ENCODE measurements at places on chromosomes 2 and 18.

DNA sequence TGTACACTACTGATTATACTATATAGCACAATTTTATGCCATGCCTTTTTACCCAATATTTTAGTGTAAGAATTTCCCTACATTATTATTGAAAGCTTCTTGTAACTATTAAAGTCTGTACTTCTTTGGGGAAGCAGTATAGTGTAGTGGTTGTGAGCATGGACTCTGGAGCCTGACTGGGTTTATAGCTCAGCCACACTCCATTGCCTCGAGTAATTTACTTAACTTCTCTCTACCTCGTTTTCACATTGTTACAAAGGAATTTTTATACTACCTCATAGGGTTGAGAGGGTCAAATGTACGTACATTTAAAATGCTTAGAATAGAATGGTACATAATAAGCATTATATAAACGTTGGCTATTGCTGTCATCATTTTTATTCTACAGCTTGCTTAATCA is 139.2 kb downstream of the UBR3 start:
- DNase-seq: no peak

DNA sequence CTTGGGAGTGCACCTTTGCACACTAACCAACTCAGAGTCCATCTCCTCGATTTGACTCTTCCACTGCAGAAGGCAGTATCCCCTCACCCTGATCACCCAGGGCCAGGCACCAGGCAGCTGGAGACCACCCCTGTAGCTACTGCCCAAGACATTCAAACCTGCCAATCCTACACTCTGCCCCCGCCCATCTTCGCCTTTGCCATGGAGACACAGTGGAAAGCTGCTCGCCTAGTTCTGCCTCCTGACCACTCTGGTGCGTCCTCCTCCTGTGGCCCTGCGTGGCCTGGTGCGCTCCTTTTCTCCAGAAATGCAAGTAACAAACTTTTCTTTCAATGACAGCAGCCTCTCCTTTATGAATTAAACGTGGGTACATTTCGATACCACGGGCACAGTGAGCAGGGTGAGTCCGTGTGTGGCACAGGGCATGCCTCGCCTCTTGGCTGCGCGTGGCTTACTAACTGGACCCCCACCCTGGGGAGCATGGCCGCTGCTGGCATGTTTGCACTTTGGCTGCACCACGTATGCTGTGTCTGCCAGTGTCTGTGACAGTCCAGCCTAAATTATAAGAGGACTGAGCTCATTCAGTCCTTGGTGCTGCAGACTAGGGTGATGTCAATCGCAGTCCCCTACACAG is 47.6 kb downstream of the LONRF2 start:
- no peak for DNase-seq

DNA sequence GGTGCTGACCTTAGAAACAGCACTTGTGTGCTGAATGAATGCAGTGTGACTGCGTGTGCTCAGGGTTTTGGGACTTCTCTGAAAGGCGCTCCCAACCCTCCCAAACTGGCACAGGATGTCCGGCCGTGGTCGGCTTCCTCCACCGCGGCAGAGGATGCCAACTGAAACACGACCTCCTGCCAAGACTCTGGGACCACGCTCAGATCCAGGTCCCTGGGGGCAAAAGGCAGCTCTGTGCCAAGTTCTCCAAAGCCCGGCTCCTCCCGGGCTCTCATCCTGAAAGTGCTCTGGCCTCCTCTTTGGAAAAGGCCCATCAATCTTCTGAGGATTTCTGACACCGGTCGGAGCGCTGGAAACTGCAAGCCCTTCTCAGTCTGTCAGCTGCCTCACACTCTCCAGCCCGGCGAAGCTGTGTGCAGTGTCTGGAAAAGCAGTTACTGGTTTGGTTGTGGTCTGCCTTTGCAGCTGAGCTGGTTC is 32.3 kb upstream of the ZBTB7C start:
- DNase-seq: no peak

- no peak for DNase-seq
Measured at GRCh38 chr2:134549104-134549503, 169.7 kb downstream of the TMEM163 start.

DNA sequence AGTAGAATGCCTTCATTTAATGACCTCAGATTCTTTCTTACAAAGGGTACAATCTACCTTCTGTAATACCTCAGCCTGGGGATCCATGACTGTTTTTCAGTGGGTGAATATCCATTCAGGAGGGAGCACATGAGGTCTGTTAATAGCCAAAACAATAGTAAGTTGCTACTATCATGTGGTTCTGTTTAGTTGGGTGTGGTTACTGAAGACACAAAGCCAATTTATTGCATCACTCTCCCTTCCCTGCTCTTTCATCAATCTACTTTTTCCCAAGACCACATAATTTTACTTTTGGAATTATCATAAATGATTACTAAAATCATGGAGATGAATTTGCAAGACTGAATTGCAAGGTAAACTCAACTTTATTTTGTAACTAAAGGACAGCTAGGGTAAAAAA is 254.2 kb downstream of the GALNT13 start:
- no peak for DNase-seq

DNA sequence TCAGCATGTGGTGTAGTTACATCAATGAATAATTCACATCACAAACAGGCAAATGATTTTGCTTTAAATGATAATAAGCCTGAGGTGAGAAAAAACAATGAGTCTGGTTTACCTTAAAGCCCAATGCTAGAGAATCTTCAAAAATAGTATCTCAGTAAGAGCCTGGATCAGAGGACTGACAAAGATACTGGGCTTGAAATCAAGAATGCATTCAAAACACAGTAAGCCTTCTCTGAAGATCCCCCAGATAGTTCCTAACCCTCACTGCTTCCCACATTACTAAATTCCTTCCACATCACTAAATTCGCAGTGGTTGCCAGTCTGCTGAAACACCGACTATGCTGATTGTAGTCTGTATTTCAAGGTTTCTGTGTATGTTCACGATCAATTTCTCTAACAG is 514.9 kb downstream of the SUCLG1 start:
- DNase-seq: no peak

- DNase-seq: peak; percentile 33
Measured at GRCh38 chr2:33130544-33130943, 183.8 kb downstream of the LTBP1 start.

DNA sequence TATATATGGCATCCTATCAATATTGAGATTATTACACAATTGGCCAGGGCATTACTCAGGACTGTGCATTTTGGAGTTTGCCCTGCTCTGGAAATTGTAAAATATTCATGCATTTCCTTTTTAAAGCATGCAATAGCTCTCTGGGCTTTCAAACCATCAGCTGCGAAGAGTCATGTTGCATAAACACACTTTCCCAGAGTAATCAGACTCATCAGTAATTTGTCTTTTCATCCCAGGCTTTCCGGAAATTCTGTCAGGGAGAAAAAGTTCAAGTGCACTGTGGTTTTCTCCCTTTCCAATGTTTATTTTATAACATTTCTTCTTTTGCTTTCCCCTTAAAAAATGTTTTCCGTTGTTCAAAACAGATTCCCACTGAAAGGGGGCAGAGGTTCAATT is 38.9 kb upstream of the FHL2 start:
- no peak for DNase-seq

GRCh38 chr18:44701227-44701626 is 20.5 kb downstream of the SETBP1 start:
- DNase-seq: no peak

GRCh38 chr2:237177052-237177451 is 91.4 kb downstream of the COPS8 start:
- peak; percentile 20 for DNase-seq

GRCh38 chr2:23624378-23624777 is 239.4 kb downstream of the KLHL29 start:
- DNase-seq: no peak

- DNase-seq: no peak
Measured at GRCh38 chr2:16625201-16625729, 40.4 kb downstream of the CYRIA start.

- no peak for DNase-seq
Measured at GRCh38 chr2:57864926-57865325, 181.7 kb upstream of the VRK2 start.

DNA sequence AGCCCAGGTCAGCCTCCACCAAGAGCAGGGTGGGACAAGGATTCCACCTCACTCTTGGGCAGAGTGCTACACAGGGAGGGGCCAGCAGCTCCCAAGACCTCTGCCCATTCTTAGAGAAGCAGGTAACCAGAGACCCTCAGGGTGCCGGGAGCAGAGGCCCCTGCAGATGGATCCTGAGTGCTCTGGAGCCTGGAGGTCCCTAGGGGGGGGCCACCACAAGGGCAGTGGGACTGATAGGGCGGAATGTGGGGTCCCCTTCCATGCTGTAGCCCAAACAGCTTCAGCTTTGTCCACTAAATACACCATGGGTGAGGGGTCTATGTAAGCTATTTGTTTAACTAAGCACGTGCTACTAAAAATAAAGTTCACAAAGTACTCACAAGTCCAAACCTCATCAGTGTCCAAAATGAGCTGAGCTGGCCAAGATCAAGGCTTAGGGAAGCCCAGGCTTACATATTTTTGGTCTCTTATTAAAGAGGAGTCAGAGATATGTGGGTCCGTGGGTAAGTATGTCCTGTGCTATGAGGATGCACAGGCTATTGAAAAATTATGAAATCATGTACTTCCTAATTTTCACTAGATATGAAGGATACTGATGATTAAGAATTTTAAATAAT is 21.5 kb upstream of the GPC1 start:
- no peak for DNase-seq

DNA sequence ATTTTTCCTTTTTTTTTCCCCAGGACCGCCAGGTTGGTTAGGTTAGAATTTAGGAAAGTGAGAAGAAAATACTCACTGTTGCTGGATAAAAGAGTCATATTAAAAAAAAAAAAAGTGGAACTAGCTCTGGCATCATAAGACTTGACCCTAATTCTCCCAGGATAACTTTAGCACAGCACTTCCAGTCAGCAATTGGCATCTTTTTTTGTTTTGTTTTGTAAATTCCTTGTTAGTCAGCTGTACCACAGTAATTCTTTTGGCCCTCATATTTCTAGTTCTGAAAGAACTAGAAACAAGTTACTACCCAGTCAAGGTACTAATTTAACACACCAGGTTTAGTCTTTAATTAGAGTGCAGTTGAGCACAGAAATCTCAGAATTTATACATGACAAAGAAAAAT is 873.5 kb upstream of the POU3F3 start:
- no peak for DNase-seq

DNA sequence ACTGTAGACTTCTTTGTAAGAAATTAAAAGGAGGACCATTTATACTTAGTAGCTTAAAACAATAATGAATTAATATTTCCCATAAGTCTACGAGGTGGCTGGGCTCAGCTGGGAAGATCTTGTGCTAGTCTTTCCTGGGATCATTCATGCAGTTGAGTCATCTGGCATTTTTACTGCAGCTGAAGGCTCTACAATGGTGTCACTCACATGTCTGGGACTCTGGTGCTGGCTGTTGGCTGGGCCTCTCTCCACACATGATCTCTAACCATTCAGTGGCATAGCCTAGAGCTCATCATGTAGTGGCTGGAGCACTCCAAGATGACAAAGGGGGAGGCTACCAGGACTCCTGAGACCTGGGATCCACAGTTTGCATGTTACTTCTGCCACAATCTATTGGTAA is 35.5 kb downstream of the CLASP1 start:
- no peak for DNase-seq

- no peak for DNase-seq
Measured at GRCh38 chr18:63119647-63120046, 199.9 kb downstream of the BCL2 start.

- no peak for DNase-seq
Measured at GRCh38 chr2:203649176-203649814, 57.1 kb upstream of the CD28 start.

GRCh38 chr2:235271936-235272335 is 221.9 kb upstream of the AGAP1 start:
- DNase-seq: no peak

- no peak for DNase-seq
Measured at GRCh38 chr18:37450434-37451132, 115.0 kb downstream of the CELF4 start.

DNA sequence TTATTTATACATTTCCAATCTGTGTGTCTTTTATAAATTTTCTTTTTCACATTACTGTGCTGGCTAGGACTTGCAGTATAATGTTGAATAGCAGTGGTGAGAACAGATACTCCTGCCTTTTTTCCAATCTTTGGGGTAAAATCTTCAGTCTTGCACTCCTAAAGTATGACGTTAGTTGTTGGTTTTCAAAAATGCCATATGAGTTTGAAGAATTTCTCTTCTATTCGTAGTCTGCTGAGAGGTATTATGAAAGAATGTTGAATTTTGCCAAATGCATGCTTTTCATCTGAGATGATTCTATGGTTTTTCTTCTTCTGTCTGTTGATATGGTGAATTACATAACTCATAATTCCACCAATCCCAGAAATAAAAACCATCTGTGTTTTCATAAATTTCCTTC is 335.3 kb upstream of the CHST9 start:
- no peak for DNase-seq

GRCh38 chr2:84243788-84244733 is 215.0 kb downstream of the SUCLG1 start:
- DNase-seq: no peak

DNA sequence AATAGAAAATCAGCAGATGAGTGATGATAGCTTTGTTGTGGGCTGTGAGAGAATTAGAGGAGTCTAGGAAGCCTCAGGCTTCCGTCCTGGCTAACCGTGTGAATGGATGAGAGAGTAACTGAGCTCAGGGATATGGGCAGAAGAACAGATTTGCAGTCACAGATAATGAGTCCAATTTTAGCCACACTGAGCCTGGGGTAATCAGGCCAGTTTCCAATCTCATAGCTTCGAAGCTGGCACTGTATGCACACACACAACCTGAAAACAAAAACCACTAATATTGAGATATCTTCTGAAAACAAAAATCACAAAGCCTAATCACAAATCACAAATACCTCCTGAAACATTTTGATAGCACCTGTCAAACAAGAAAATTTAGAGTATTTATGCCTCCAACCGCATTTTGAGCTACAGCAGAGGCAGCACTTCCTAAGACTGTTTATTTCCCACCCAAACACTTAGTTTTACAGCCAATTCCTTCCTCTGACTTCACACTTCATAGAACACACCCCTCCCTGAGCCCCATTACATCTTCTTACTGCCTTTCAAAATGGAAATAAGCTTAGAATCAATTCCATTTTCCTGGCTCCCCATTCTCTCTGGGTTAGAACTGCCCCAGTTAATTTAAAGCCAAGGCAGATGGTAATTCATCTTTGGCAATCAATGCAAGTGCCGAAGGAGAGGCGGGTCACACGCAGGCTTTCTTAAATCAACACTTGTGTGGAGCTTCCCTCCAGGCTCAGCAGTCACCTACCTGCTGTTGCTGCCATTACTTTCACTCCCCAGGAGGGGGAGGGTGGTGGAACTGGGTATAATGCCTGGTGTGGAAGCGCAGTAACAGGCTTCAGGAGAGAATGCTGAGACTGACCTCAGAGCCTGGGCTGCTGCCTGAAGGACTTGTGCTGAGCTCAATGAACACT is 18.9 kb downstream of the TTR start:
- DNase-seq: no peak

- peak; percentile 89 for DNase-seq
Measured at GRCh38 chr2:42663106-42663780, 94.8 kb downstream of the MTA3 start.

- no peak for DNase-seq
Measured at GRCh38 chr2:58916063-58916462, 674.9 kb upstream of the FANCL start.

GRCh38 chr2:159497256-159497655 is 119.1 kb downstream of the BAZ2B start:
- no peak for DNase-seq

- DNase-seq: no peak
Measured at GRCh38 chr18:63888470-63889190, 1.1 kb downstream of the SERPINB2 start.
